ENCODE measurements at places on chromosomes 12 and 14. TPM values are rescaled to one million over a fixed set of nuclear protein-coding genes. Genes with fewer than 3 reads are reported as not detected.

WNT1 gene
- total RNA-seq = not detected

KRT75 gene
- total RNA-seq = not detected

OASL gene
- total RNA-seq = 1.2 TPM

SERPINA5 gene
- not detected for total RNA-seq

PLEKHD1 gene
- total RNA-seq = under 0.01 TPM

RNASE8 gene
- not detected for total RNA-seq

HOXC11 gene
- total RNA-seq = not detected

KIAA0586 gene
- total RNA-seq = 17.8 TPM

LBHD2 gene
- not detected for total RNA-seq

KRT78 gene
- total RNA-seq = not detected

AMN gene
- under 0.01 TPM for total RNA-seq

CEBPE gene
- not detected for total RNA-seq

CMKLR1 gene
- under 0.01 TPM for total RNA-seq

NPAS3 gene
- 0.26 TPM for total RNA-seq

TUBA1A gene
- total RNA-seq = 772 TPM

ART4 gene
- not detected for total RNA-seq

MUCL1 gene
- not detected for total RNA-seq

FBLN5 gene
- total RNA-seq = 33.4 TPM

All from fibroblast of lung (primary cell).